Myocyte (in vitro differentiated cells): ENCODE measurements at places on chromosomes 11 and 22.

DNA sequence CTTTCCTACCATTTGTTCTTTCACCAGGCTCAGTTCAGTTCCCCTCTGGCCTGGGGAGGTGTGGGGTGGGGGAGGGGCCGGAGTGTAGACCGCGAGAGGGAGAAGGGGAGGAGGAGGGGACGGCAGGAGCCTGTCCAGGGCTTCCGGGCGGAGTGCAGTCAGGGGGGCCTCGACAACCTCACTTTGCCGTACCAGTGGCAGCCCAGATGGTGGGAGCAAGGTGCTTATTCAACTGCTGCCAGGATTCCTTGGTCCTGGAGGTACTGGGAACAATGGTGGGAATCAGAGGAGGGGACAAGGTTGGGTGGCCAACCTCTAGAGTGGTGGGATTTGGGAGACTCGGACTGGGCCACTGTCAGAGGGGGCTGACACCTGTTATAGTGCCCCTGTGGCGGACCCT, 1.2 kb downstream of the BACE1 start:
- peak; percentile 9 for DNase-seq

- peak; percentile 64 for DNase-seq
Measured at GRCh38 chr11:121522043-121522941, 69.5 kb upstream of the SORL1-AS1 start.

DNA sequence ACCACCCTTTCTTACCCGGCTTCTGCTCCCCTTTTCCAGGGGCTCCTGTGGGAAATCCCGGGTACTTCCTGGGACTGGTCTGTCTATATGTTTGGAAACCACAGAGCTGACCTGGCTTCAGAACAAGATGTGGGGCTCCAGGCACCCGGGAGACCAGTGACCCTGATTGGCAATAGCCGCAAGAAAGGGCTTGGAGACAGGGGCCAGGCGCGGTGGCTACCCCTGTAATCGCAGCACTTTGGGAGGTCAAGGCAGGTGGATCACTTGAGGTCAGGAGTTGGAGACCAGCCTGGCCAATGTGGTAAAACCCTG, 3.2 kb upstream of the NEAT1 start:
- DNase-seq, result no peak

DNA sequence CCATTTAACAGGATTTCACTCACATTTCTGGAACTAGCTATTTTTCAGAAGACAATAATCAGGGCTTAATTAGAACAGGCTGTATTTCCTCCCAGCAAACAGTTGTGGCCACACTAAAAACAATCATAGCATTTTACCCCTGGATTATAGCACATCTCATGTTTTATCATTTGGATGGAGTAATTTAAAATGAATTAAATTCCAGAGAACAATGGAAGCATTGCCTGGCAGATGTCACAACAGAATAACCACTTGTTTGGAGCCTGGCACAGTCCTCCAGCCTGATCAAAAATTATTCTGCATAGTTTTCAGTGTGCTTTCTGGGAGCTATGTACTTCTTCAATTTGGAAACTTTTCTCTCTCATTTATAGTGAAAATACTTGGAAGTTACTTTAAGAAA, 9.2 kb downstream of the PRSS23 start:
- DNase-seq, result no peak

DNA sequence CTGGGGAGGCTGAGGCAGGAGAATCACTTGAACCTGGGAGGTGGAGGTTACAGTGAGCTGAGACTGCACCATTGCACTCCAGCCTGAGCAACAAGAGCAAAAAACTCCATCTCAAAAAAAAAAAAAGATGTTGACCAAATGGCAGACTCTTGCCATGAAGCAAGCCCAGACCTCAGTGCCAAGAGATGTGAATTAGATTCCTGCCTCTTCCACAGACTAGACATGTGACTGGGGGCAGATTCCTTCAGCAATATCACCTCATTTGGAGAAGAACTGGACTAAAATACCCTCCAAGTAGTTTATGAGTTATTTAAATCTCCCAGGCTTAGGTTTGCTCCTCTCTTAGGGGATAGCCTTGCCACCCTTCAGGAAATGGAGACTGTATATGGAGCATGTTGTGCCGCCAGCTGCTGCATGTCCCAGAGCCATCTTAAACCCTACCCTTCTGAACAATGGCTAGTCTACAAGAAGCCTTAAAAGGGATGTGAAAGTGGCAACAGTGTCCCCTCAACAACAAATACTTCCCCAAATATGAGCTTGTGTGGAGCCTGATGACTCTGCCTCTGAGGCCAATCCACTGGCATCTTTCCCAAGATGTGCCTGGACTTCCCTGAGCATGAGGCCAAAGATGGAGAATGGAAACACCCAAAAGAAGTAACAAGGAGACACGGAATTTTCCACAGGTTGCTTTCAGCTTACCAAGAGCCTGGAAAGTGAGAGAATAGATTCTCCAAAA, 763 bp upstream of the MS4A7 start:
- no peak for DNase-seq

GRCh38 chr11:102204174-102204573, 93.9 kb downstream of the YAP1 start:
- no peak for DNase-seq

DNA sequence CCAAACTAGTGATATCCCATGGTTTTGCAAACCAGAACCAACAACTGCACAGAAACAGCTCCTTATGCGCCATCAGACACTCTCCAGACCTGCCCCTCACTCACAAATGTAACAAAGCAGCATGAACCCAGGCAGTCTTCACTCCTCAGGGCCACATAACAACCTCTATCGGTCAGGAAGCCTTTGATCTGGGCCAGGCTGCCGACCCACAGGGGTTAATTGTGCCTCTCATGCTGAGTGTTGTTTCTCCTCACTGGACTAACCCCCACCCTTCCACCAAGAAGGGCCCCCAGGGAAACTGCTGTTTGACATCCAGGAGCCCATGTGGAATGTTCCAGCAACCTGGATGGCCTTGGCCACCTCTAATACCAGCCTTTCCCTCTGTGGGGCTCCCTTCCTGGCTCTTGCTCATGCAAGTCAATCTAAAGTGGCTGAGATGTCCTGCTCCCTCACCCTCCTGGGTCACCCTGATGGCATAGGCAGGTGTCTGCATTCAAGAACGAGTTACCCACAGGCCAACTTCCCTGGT, 7.9 kb upstream of the RGL4 start:
- no peak for DNase-seq

DNA sequence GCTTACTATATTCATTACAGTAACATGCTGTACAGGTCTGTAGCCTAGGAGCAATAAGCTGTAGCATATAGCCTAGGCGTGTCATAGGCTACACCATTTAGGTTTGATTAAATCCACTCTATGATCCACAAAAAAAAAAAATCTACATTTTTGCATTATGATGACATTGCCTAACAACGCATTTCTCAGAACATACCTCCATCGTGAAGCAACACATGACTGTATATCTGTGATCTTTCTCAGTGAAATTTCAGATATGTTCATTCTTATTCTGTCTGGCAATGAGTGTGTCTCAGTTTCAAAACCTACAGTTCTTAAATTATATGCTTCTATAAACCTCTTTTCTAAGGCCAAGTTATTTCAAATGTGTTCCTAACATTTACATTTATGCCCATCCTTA, 140.3 kb downstream of the CADM1 start:
- no peak for DNase-seq

GRCh38 chr11:109039611-109040010, 374.7 kb downstream of the DDX10 start:
- DNase-seq, result no peak

GRCh38 chr22:38108561-38109319, 1.7 kb downstream of the BAIAP2L2 start:
- DNase-seq, result no peak

GRCh38 chr11:44463751-44464150, 101.7 kb upstream of the CD82 start:
- DNase-seq, result no peak

DNA sequence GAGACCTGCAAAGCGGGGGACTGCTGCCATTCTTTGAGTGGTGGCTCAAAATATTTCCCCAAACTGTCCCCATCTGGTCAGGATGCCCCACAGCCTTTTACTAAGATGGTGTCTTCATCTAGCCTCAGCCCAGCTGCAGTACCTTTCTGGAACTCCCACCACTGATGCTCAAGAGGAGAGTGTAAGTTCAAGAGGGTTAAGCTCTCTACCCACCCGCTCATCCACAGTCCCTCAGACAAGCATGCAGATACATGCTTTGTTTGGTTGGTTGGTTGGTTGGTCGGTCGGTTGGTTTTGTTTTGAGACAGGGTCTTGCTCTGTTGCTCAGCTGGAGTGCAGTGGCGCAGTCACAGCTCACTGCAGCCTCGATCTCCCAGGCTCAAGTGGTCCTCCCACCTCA, 14.5 kb upstream of the CAVIN3 start:
- DNase-seq, result no peak

DNA sequence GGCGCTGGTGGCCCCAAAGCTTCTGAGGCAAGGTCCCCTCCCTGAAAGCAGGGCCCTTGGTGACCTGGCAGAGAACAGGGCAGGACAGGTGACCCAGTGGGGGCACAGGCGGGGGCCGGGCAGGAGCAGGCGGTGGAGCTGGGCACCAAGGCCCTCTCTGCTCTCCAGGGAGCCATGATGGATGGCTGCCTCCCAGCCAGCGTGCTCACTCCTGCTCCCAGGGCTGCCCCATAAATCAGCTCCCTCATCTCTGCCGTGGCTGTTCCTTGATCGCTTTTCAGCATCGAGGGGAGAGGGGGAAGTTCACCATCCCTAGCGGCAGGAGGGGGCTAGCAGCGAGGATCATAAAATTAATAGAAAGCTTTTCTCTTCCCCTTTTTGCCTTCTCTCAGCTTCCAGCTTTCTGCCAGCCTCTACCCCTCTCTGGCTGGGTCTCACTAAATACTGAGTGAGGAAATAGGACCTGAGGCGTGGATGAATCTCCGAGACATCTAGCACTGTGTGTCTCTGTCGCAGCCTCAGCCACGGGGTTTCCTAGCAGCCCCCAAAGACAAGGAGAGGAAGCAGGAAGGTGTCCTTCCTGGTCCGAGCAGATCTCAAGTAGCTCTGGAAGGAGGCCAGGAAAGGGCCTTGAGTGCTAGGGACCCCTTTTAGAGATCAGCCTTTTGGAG, 22.2 kb upstream of the ELFN2 start:
- no peak for DNase-seq

DNA sequence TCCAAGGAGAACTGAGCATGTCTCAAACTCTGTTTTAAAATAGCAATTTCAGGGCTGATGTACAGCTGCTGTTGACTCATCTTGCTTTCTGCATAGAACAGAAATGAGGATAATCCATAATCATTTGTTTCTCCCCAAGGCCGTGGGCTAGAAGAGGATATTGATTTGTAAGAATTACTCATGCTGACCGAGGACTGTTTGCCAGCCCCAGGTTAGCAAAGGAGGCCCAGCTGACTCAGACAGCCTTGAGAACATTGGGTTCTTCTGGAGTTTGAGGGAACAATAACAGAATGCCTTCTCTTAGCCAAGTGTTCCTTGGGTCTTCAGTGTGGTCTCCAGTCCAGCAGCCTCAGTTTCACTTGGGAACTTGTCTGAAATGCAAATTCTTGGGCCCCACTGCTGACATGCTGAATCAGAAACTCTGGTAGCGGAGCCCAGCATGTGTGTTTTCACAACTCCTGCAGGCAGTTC, 92.0 kb downstream of the ZC3H12C start:
- DNase-seq, result no peak

GRCh38 chr11:45805305-45806071, 539 bp downstream of the SLC35C1 start:
- DNase-seq, result peak; percentile 85

DNA sequence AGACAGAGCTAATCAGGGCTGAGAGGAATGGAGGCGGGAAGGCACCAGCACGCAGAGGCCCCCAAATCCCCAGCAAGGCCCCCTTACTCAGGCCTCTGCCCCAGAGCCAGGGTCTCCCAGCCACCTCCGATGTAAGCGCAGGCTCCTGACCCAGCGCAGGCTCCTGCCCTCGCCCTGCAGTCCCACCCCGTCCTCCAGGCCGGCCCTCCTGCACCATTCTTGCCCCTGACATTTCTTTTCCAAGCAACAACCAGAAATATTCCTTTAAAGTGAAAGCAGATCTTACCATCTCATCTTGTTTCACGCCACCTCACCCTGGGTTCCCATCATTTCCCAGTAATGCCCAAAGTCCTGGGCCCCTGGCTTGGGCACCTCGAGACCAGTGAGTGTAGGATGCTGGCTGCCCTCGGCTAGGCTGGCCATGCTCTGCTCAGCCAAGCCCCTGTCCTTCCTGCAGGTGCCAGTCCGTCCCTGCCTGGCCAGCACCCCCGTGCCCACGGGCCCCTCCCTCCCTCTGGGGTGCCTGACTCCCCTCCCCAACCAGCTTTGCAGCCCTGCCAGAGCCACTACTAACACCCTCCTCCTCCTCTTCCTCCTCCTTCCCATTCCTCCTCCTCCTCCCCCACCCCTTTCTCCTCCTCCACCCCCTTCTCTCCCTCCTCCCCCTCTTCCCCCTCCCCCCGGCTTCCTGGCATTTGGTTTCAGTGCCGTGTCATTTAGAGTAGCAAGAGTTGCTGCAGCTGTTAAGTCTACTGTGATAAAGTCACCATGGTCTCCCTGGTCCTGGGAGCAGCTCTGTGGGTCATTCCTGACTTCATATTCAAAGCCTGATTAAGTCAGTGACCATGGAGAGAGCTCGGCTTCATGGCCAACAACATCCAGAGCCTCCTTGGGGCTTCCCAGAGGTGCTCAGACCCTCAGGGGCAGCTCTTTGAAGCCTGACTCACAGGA, 78.7 kb downstream of the PIWIL3 start:
- DNase-seq, result peak; percentile 91

- DNase-seq, result no peak
Measured at GRCh38 chr11:119727523-119728151, 1.4 kb downstream of the NECTIN1 start.

DNA sequence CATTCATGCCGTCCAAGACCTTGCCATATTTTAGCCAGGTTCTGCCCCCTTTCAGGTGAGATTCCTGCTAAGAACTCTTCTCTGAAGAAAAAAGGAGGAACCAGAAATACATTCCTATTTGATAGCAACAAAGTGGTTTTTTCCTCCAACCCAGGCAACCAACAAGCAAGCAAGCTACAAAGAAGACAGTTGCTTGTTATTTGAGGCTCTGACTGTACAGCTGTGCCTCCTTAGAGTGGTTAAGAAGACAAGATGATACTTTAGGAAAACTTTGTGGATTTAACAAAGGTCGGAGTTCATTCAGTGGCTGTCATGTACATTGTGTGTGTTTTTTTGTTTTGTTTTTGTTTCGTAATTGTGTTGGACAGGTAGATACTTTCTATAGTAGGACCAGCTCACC, 21.7 kb downstream of the TEAD1 start:
- peak; percentile 71 for DNase-seq

DNA sequence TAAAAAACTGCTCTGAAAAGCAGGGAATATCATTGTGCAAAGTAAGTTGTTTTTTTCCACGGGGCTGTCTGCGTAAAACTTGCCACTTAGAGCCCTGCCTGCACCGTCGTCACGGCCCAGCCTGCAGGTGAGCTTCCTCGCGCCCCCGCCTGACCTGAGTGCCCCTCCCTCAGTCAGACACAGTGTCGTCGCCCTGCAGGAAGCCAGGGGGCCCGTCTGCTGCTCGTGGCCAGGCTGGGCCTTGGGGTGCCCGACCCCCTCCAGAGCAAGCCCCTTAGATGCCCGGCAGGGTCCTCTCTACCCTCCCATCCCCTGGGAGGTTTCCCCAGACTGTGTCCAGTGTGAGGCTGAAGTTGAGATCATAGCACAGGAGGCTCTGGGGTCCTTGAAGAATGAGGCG, 31.6 kb downstream of the SBF1 start:
- no peak for DNase-seq

- no peak for DNase-seq
Measured at GRCh38 chr11:61571869-61572268, 9.0 kb downstream of the SYT7 start.

GRCh38 chr11:125591649-125592304, 875 bp upstream of the STT3A start:
- DNase-seq, result no peak

- DNase-seq, result no peak
Measured at GRCh38 chr22:43634316-43634715, 177.8 kb downstream of the EFCAB6 start.
